ENCODE measurements at places on chromosomes 5 and 9.
A peak's percentile ranks its signal among the peaks of the same experiment; 100 is the strongest.

GRCh38 chr9:132708769-132709430 is 38.6 kb downstream of the GTF3C4 start:
- DNase-seq, result no peak

DNA sequence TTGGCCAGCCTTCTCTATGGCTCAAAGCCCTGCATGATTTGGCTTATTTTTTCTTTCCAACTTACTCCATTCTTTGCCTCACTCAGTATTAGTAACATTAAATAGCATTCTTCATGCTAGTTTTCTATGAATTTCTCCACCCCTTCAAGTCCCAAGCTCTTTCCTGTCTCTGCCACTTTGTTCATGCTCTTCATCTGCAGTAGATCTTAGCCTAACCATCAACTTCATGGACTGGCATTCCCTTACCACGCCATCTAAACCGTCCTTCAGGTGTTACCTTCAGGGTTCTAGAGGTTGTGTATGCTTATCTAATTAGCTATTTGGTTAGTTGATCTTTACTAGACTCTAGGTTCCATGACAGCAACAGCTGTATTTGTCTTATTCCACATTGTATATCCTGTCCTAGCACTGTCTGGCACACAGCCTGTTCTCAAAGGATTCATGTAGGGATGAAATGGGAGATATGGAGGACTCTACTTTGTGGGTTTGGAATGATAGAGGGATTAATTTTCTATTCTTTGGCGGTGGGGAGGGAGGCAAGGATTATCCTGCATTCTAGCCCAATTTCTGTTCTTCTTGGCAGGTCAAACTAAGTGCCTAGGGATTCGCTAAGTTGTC is 26.4 kb downstream of the TMEM167A start:
- no peak for DNase-seq

DNA sequence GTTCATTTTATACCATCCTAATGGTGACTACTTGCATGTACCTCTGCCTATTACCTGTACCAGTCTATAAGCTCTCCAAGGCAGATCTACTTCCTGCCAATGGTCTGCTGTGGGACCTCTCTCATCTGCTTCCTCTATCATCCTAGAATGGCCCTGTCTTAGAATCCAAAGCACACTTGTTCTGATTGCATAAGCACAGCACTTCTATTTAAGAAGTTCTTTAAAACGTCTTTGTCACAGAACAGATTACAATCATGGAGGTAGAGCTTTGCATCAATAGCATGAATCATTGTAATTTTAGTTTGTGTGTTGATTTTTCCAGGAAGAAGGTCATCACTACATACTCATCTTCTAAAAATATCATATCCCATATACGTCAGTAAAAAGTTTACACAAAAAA is 131.8 kb upstream of the ACOT12 start:
- DNase-seq, result no peak

GRCh38 chr5:39716532-39717028 is 291.8 kb upstream of the DAB2 start:
- DNase-seq, result peak; percentile 71

DNA sequence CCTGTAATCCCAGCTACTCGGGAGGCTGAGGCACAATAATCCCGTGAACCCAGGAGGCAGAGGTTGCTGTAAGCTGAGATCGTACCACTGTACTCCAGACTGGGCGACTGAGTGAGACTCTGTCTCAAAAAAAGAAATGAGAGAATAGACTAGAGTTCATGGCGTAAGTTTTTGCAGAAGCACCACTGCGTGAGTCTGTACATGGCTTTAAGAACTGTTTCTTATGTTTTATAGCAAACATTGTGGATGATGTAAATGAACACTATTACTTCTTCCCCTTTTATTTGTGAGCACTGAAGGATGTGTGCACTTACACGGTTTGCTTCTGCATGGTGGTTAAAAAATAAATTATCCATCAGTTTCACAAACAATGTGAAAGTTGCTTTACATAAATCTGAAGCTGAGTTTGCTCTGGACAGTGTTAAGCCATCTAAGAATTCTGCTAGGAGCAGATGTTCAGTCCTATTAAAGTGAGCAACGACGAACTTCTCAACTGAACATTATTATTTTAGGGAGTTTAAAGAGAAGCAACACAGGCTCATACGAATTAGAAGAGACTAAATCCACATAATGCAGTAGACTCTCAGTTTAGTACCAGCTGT is 52.5 kb downstream of the ZFAND5 start:
- DNase-seq, result no peak

- no peak for DNase-seq
Observed at GRCh38 chr9:77531400-77531799, 116.7 kb downstream of the GNA14 start.
